ENCODE measurements at places on chromosomes 16 and 17.

DNA sequence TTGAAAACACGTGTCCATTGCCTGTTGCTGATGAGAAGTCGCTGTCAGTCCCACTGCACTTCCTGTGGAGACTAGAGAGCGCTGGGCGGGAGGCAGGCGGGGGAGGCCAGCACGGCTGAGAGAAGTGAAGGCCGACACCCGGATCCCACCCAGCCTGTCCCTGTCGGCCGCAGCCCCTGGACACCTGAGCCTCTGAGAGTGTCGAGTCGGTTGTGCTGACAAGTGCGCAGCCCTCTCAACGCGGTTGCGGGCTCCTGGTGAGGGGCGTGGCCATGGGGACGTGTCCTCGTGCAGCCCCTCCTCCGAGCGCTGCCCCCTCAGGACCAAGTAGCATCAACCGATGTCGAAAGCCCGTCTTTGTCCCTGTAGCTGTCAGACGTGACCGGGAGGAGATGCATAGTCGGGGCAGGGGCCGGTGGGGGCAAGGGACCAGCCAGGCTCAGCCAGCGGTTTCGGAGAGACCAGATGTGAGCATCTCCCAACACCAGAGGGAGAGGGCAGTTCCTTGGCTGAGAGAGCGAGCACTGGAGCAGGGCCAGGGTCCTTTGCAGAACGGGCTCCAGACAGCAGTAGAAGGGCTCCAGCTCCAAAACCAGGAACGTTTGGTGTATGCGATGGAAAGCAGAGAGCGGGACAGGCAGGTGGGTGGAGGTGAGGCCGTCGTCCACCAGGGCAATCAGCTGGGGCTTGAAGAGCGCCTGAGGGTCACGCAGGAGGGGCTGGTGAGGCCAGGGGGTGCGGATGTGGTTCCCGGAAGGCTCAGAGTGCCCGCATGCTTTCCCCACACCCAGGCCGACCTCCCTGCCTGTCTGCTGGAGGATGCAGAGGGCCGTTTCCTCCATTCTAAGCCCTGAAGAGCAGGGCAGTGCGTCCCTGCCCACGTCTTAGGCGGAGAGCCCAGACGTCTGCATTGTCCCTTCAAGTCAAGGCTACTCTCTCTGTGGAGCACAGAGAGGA, 43.3 kb upstream of the CHMP6 start:
- DNase-seq, result no peak

DNA sequence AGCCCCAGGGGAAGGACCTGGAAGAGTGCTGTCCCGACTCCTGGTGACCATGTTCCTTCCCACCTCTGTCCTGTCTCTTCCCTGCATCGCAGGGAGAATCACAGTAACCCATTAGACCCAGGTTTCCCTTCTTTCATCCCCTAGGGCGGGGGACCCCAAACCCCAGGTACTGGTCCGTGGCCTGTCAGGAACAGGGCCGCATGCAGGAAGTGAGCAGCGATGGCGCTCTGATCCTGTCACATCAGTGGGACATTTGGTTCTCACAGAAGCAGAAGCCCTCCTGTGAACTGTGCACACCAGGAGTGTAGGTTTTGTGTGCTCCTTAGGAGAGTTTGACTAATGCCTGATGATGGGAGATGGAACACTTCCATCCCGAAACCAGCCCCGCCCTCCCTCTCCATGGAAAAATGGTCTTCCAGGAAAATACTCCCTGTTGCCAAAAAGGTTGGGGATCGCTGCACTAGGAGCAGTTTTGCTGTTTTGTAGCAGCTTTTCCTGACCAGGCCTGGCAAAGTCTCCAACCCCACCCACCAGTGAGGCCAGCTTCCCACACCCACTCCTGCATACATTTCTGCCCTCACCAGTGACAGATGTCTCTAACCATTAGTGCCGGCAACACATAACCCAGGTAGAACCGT, 10.5 kb downstream of the MNT start:
- DNase-seq, result no peak

- DNase-seq, result no peak
These were observed 220.6 kb upstream of the HSBP1 start for GRCh38 chr16:83587201-83587600.

DNA sequence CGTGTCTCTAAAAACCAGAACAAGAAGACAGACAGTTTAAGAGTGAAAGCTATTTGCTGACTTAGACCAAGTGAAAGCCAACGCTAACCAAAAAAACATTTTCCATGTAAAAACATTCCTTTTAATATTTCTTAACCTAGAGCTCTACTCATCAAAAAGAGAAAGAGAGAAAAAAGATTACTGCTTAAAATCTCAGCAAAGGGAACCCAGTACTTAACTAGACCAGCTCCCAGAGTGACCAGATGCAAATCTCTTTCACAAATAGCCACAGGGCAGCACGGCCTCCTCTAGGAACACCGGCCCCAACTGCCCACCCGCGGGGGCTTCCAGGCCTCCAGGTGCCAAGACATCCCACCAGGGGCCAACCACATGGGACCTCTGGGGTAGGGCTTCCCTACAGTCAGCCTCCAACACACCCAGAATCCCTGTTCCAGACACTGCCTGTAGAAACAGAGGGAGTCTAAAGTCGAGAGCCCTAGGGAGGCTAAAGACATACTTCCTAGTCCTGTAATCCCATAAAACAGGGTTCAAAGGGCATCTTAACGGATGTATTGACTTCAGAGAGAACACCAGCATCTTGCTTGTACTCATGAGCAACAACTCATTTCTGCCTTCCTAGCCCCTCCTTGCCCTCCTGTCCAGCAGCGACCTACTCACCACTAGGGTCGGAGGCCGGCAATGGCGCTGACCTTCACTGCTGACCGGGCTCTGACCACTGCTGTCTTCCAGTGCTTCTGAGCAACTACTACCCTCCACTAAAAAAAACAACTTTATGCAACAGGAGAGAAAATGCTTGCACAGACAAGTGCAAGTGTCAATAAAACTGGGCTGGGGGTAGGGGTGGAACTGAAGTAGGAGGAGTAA, 21.3 kb downstream of the ZCCHC14 start:
- DNase-seq, result no peak

GRCh38 chr17:79220713-79221291, 146.2 kb downstream of the ENGASE start:
- DNase-seq, result no peak

- no peak for DNase-seq
These were observed 56.2 kb downstream of the PGS1 start for GRCh38 chr17:78434455-78435329.

DNA sequence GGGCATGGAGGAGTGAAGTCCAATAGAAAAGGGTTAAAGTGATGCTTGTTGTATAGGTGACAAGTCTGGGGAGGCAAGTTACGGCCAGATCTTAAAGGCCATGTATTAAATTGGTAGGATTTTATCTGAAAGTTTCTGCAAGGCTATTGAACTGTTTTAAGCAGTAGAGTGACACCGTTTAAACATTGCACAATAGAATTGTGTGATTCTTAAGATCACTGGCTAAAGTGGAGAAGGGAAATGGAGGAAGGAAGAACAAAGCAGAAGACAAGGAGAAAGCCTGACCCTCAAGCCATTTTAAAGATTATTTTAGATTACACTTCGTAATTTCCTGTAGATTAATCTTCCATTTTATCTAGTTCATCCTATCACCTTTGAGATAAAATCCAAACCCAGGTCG, 5.6 kb upstream of the MPHOSPH6 start:
- no peak for DNase-seq

- DNase-seq, result no peak
These were observed 16.0 kb downstream of the CSNK1D start for GRCh38 chr17:82257473-82257872.

DNA sequence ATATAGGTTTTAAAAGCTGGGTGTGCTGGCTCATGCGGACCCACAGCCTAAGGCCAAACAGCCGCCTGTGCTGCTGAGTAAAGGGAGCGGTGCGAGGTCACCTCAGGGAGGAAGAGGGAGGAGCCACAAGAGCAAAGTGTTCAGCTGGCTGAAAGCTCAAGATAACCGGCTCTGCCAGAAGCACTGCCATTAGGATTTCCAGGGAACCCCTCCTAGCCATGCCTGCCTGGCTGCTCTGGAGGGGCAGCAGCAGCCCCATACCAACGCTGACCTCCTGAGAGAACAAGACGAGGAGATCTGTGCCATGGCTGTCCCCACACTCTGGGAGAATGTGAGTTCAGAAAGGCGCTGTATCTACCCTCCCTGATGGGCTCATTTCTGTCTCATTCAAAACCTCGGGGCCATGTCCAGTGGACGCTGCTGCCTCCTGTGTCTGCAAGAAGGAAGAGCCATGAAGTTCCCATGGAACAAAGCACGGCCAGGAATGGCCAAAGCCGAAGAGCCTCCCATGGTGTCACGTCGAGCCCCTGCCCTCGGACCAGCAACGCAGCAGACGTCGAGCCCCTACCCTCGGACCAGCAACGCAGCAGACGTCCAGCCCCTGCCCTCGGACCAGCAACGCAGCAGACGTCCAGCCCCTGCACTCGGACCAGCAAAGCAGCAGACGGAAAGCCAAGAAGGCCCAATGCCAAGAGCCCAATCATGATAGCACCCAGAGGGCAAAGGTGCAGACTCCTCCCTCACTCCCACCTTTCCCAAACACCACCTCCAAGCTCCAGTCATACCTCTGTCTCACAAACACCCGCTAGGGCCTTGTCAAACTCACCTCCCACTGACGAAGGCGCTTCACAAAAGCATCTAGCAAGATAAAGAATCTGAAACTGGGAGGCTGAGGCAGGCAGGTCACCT, 107.0 kb downstream of the ANKRD11 start:
- DNase-seq, result no peak

GRCh38 chr16:87963400-87963799, 12.2 kb downstream of the BANP start:
- DNase-seq, result peak; percentile 58

GRCh38 chr16:825341-826061, 25.0 kb upstream of the GNG13 start:
- no peak for DNase-seq

GRCh38 chr17:41464682-41465081, 2.5 kb downstream of the KRT32 start:
- no peak for DNase-seq

GRCh38 chr17:55368706-55369105, 52.9 kb downstream of the MMD start:
- no peak for DNase-seq

- no peak for DNase-seq
These were observed 179.3 kb downstream of the FOXL1 start for GRCh38 chr16:86757704-86758040.

DNA sequence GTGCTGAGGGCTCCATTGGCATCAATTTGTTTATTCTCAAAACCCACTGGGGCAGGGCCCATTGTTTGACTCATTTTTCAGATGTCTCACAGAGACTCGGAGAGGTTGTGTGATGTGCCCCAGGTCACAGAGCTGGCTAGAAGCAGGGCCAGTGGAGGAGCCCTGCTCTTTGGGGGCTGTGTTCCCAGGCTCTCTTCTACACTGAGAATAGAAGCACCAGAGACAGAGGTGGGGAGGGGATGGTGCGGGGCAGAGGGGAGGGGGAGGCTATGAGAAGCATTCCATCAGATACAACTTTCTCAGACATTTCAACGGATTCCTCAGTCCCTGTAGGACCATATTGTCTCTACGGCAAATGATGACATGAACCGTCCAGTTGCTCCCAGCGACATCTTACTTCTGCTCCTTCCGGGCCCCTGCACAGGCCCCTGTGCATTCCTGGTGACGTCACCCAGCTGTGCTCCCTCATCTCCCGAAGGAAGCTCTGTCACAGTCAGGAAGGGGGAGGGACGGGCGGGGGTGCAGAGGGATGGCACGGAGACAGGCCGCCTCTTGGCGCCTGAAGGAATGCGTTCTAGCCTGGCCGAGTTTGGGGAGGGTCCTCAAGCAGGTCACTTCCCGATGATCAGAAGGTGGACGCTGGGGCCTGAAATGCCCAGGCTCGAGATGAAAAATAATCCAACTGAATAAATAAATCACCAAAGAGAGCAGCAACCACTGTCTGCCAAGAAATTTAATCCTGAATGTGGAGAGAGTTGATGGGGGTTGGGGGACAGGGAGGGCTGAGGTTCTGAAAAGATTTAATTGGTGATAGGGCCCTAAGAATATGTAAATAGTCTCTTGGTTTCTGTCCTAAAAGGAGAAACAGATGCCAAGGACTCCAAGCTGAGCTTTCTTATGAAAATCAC, 114.1 kb downstream of the NOG start:
- DNase-seq, result no peak

DNA sequence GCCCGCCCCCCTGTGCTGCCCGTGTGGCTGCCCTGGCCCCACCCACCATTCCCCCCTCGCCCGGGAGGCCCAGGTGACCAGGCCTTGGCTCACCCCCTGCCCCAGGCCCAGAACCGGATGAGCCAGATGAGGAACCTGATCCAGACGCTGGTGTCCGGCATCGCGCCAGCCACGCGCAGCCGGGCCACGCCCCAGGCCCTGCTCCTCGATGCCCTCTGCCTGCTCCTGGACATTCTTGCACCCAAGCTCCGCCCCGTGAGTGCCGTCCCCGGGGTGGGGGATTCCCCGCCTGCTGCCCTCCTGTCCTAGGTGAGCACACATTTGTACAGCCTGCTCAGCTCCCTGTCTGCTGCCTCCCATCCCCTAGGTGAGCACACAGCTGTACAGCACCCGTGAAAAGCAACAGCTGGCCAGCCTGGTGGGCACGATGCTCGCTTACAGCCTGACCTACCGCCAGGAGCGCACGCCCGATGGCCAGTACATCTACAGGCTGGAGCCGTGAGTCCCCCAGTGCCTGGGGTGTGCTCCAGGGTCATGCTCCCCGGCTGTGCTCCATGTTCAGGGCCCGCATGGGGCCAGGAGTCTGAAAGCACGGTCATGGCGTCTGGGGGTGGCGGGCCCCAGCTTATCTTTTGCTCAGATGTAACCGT, 4.8 kb downstream of the GNG13 start:
- DNase-seq, result no peak

DNA sequence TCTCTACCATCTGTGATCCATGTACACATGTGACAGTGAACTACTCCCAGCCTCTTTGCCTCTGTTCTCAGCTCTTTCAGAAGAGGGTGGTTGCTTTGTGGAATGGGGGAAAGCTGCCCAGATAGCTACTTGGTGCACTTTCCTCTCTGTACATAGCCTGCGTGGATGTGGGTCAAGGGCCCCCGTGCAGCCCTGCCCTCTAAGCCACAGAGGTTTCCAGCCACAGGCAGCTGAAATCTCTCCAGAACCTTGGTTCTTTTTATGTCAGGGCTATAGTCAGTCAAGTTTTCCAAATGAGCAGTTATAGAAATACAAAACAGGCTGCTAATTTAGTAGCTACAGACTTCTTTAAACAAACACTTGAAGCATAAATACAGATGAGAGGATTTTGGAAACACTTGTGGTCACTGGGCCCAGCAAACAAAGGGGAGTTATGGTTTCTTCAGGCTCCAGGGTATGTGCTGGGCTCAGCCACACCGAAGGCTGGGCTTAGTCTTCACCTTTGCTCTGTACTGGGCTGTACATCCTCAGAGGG, 199.7 kb upstream of the ASIC2 start:
- no peak for DNase-seq

Measured in stimulated activated CD4-positive, alpha-beta T cell treated with anti-CD3 and anti-CD28 coated beads, TNF-alpha, amount 100 ng/mL, for 48 hours (primary cell).